Osteocyte (in vitro differentiated cells): ENCODE measurements at places on chromosomes 11 and 22. TPM values are rescaled to one million over a fixed set of nuclear protein-coding genes. Genes with fewer than 3 reads are reported as not detected.

The ACRV1 gene
- not detected in 2 replicates for total RNA-seq

- no peak overlapping the region for H3K4me3 ChIP-seq
- peaks cover 31% of the 10 kb centered on the region for H3K36me3 ChIP-seq
- H3K4me1 ChIP-seq, result peaks cover 6% of the 10 kb centered on the region
- no peaks in the 10 kb centered on the region for H3K27me3 ChIP-seq
- no peak for DNase-seq
- peak overlapping the region; percentile 8 for H3K27ac ChIP-seq
Measured at GRCh38 chr11:28257761-28258160, 149.6 kb downstream of the METTL15 start.

DNA sequence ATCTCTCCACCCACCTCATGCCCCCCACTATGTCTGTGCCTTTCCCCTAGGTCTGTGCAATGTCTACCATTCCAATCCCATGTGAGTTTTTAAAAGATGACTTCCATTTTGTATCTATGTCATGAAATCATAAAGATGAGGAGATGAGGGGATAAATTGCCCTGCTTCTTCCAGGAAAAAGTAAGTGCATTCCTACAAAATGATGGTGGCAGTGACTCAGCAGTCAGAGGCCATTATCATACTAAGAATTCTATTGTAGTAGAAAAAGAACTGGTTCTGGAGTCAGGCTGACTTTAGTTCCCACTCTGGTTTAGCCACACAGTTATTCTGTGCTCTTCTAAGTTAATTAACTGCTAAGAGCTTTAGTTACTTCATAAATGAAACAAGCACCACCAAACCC lies 89.6 kb upstream of the API5 start:
- H3K27me3 ChIP-seq, result no peaks in the 10 kb centered on the region
- DNase-seq, result no peak
- H3K27ac ChIP-seq, result no peak overlapping the region
- H3K4me3 ChIP-seq, result no peak overlapping the region
- H3K36me3 ChIP-seq, result no peaks in the 10 kb centered on the region

DNA sequence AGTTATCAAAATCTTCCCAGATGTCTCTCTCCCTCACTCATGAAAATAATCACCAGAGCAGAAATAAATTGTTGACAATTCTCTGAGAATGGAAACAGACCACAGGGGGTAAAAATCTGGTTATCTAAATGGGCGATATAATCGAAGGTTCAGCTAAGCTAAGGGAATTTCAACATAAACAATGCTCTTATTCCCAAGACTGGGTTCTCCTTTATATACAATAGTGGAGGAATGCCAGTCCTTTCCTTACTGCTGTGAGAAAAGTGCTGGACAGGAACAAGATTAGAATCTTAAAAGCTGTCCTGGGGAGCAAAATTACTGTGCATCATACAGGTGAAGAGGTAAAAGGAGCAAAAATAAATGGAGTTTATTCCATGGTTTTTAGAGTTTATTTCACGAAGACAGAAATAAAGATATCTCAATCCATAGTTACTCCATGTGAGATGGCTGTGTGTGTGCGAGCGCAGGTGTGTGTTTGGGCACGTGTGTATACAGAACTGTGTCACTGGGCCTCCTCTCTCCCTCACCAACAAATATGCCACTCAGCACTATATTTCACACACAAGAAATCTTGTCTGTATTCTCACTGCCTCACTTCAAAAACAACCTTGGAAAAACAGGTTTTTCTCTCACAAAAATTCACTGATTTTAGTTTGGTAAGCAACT lies 385.6 kb downstream of the DCDC1 start:
- no peak overlapping the region for H3K4me3 ChIP-seq
- H3K4me1 ChIP-seq, result no peaks in the 10 kb centered on the region
- no peaks in the 10 kb centered on the region for H3K36me3 ChIP-seq
- no peaks in the 10 kb centered on the region for H3K27me3 ChIP-seq
- H3K27ac ChIP-seq, result no peak overlapping the region

DNA sequence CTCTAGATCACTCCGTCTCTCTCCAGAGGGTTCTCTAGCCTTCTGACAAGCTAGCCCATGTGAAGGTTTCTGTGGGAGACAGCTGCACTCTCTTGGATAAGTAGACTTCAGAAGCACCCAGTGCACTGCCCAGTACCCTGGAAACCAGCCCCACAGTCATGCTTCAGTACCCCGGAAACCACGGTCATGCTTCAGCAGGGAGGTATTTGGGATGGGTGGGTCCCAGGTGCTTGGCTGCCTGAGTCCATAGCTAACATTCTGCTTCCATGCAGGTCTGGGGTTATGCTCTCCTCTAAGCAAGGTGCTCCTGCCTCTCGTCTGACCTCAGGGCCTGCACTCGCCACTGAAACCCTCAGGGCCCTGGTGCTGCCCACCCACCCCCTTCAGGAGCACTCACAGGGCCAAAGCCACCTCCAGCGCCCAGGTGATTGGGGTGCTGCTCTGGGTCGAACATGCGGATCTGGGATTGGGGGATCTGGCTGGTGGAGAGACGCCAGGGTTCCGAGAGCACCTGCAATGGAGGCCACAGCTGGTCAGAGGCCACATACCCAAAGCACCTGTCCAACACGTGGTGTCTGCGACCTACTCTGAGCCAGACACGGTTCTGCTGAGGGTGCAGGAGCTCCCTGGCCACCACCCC lies 7.3 kb upstream of the SYCE3 start:
- H3K4me1 ChIP-seq, result no peaks in the 10 kb centered on the region
- no peaks in the 10 kb centered on the region for H3K27me3 ChIP-seq
- no peak overlapping the region for H3K27ac ChIP-seq
- no peak overlapping the region for H3K4me3 ChIP-seq
- DNase-seq, result no peak

DNA sequence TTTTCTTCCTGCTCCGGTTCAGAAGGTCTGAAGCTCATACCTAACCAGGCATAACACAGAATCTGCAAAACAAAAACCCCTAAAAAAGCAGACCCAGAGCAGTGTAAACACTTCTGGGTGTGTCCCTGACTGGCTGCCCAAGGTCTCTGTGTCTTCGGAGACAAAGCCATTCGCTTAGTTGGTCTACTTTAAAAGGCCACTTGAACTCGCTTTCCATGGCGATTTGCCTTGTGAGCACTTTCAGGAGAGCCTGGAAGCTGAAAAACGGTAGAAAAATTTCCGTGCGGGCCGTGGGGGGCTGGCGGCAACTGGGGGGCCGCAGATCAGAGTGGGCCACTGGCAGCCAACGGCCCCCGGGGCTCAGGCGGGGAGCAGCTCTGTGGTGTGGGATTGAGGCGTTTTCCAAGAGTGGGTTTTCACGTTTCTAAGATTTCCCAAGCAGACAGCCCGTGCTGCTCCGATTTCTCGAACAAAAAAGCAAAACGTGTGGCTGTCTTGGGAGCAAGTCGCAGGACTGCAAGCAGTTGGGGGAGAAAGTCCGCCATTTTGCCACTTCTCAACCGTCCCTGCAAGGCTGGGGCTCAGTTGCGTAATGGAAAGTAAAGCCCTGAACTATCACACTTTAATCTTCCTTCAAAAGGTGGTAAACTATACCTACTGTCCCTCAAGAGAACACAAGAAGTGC lies 661 bp upstream of the MALAT1 start:
- DNase-seq, result no peak
- H3K36me3 ChIP-seq, result no peaks in the 10 kb centered on the region
- H3K27ac ChIP-seq, result no peak overlapping the region
- no peaks in the 10 kb centered on the region for H3K27me3 ChIP-seq
- no peak overlapping the region for H3K4me3 ChIP-seq

The PLEKHB1 gene
- total RNA-seq, result 0.78 TPM in 1 of 2 replicates, not detected in the other

DNA sequence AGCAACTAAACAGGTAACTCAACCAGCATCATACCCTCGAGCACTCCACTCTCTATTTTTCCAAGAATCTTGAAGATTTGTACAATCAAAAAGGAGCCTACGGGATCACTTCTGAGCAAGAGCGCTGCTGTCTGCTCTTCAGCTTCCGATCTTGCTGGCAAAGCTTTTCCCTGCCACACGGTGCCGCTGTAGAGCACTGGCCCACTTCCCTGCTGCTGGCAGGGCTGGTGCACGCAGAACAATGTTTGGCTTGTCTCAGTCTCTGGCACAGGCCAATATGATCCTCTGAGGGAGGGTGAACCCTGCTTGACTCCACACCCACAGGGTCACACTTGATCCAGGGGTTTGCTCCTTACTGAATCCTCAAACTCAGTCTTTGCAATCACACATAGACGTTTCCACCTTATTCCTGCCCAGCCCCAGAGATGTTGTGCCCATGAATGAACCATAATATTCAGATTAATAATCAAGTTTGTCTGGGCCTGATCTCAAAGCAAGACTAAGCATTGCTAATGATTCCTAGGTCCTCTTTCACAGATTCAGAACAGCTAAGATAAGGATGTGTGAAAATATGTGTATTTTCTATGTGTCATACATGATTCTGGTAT lies 536.6 kb downstream of the SOX6 start:
- no peak for DNase-seq
- no peaks in the 10 kb centered on the region for H3K27me3 ChIP-seq
- peaks cover 2% of the 10 kb centered on the region for H3K36me3 ChIP-seq
- H3K27ac ChIP-seq, result peak overlapping the region; percentile 5
- H3K4me3 ChIP-seq, result no peak overlapping the region

The SLCO2B1 gene
- 0.18 and 0.54 TPM in 2 replicates for total RNA-seq

- H3K27me3 ChIP-seq, result peaks cover 30% of the 10 kb centered on the region
- no peak overlapping the region for H3K27ac ChIP-seq
- DNase-seq, result no peak
- H3K4me1 ChIP-seq, result no peaks in the 10 kb centered on the region
Measured at GRCh38 chr11:111098091-111098490, 147.4 kb upstream of the POU2AF2 start.

The APOBEC3B gene
- total RNA-seq, result 4.2 and 4.9 TPM in 2 replicates

The MOGAT2 gene
- not detected in 2 replicates for total RNA-seq

GRCh38 chr22:45496451-45496941 lies 6.2 kb upstream of the FBLN1 start:
- no peak overlapping the region for H3K4me3 ChIP-seq
- H3K27ac ChIP-seq, result no peak overlapping the region
- H3K36me3 ChIP-seq, result no peaks in the 10 kb centered on the region
- H3K27me3 ChIP-seq, result no peaks in the 10 kb centered on the region
- DNase-seq, result no peak

- H3K4me3 ChIP-seq, result no peak overlapping the region
- no peaks in the 10 kb centered on the region for H3K4me1 ChIP-seq
Measured at GRCh38 chr11:122359081-122359571, 243.1 kb upstream of the BLID start.

GRCh38 chr11:72738199-72739141 lies 13.7 kb downstream of the ARAP1 start:
- H3K4me1 ChIP-seq, result peaks cover 51% of the 10 kb centered on the region
- no peak for DNase-seq
- no peak overlapping the region for H3K4me3 ChIP-seq
- no peak overlapping the region for H3K27ac ChIP-seq

The OTOG gene
- total RNA-seq, result not detected in 2 replicates
